ENCODE measurements at places on chromosomes 3 and 15. TPM values are rescaled to one million over a fixed set of nuclear protein-coding genes. Genes with fewer than 3 reads are reported as not detected.

- DNase-seq: no peak
Measured at GRCh38 chr3:183745300-183746098, 47.9 kb downstream of the YEATS2 start.

GRCh38 chr3:186538779-186539178, 5.4 kb downstream of the CRYGS start:
- no peak for DNase-seq

GRCh38 chr15:98555173-98555515, 93.2 kb upstream of the IGF1R start:
- DNase-seq: no peak

Gene ST3GAL6
- polyA plus RNA-seq: 75.5 TPM

All from left renal pelvis (tissue), 4 donors.